ENCODE measurements at places on chromosomes 4 and X.

DNA sequence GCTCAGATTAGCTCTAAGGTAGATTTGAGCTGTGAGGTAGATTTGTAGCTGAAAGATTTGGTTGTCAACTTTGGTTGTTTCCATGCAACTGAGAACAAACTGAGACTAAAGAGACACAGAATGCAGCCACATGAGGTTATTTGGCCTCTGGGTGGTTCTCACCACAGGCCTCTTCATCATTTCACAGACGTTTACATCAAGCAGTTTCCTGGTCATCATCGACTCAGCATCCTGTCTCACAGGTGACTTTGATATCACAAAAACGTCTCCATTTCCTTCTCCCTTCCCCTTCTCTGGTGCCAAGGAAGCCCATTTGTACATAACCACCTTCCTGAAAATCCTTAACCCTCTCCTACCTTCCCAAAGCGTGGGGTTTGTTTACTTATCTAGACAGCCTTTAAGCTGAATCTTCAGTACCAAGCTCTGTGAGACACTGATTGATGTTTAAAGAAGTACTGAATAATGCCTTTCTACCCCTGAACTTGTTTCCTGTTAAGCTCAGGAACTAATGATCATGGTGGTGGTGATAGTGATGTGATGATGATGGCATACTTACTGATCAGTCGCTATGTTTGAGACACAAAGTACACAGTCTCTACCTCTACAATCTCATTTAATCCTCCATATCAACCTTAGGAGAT is 81.9 kb downstream of the FAM114A1 start:
- no peak for DNase-seq

DNA sequence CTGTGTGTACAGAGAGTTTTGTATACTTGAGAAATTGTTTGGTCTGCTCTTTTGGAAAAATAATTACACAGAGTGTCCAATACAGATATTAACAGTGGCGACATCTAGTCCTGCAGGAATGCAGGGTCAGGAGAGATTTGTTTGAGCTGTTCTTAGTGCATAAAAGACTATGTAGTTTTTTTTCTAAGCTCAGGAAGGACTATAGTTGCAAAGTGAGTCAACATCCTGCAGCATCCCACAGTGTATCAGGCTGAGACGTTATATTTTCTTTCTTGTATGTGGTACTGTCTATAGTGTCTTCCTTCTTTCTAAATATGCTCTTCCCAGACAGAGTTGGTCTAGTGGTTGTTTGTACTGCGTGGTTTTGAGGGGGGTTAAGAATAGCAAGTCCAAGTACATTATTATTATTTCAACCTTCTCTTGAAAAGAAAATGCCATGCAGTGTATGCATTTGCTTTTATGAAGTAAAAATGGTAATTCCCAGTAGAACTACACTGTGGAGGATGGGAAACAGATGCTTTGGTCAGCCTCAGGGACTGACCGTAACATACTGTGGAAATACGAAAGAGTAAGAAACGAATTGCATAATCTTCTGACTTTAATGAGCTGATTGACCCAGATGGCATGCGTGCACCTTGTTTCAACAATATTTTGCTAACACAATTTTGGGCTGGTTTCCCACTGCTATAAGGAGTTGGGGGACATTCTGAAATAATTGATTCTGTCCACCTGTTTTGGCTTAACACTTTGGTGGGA is 67.4 kb downstream of the DMP1 start:
- no peak for DNase-seq

GRCh38 chr4:62917649-62918048 is 1491.6 kb downstream of the TECRL start:
- DNase-seq, result no peak

GRCh38 chrX:17372052-17372451 is 2.9 kb upstream of the NHS start:
- no peak for DNase-seq

DNA sequence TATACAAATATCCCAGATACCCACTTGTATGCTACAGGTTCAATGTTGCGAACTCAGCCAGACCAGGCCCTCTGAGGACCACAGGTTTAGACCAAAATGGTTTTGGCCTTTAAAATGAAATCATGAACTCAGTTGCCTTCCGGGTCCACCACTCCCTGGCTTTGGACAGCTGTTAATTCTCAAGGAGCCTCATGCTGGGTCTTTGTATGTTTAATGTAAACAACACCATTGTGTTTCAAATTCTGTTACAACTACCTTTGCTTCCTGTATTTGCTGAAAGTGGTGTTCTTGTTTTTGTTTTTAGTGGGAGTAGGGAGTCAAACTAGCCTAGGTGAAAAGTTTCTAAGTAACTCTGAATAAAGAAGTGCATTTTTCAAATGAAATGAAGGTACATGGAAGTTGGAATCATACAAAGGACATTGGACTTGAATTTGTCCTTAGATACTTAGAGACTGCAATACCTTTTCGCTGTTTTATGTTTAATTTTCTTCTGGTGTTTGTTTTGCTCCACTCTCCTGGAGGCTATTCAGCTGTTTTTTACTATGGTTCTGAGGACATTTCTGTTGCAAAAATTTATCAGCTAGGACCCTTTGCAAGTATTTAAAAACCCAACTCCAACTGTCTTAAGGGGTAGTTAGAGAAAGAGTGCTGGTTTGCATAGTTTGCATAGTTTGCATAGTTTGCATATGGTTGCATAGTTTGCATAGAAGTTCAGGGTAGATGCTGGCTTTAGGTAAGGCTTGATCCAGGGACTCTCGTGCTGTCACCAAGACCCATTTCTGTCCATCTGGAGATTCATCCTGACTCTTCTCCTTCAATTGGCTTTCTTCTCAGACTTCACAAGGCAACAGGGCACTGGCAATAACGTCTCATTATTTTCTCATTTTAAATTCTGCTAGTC is 70.1 kb downstream of the MID1IP1 start:
- DNase-seq, result no peak

- DNase-seq, result no peak
Observed at GRCh38 chr4:68466751-68467150, 19.5 kb downstream of the TMPRSS11E start.

GRCh38 chrX:80021621-80022020 is 7.1 kb downstream of the TBX22 start:
- no peak for DNase-seq

- DNase-seq, result no peak
Observed at GRCh38 chr4:137470806-137471205, 61.5 kb downstream of the PCDH18 start.

GRCh38 chr4:60617731-60618130 is 582.4 kb upstream of the ADGRL3 start:
- no peak for DNase-seq

GRCh38 chr4:139958739-139959098 is 195.3 kb downstream of the MAML3 start:
- DNase-seq, result no peak

DNA sequence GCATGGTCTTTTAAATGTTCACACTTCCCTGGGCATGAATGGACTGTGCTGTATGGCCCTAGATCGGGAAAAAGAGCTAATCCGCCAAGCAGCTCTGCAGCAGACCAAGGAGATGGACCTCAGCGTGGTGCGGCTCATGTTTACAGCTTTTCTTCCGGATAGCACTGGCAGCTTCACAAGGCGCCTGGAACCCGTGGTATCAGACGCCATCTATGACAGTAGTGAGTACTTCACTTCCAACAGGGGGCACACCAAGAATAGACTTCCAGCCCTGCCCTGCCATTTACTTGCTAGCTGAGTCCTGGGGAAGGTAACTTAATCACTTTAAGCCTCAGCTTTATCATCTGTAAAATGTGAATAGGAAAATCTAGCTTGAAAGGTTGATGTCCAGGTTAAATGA is 77.7 kb downstream of the NFKB1 start:
- no peak for DNase-seq

GRCh38 chr4:145888393-145888792 is 50.2 kb downstream of the ZNF827 start:
- no peak for DNase-seq

DNA sequence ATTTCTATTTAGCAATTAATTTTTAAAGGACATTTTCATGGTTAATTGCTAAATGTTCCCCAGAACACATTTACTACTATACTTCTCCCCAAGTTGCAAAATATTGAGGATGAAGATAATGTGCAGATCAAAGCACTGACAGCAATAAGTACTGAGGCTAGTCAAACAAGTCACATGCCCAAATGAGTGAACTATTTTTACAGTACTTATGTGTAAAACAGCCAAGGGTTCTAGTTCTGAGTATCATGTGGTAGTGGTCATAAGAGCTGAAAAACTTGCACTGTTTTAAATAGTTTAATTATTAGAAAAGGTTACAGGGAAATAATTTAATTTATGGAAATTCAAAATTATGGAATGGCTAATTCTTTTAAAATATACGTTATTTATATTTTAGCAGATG is 3.8 kb downstream of the GALNTL6 start:
- no peak for DNase-seq

DNA sequence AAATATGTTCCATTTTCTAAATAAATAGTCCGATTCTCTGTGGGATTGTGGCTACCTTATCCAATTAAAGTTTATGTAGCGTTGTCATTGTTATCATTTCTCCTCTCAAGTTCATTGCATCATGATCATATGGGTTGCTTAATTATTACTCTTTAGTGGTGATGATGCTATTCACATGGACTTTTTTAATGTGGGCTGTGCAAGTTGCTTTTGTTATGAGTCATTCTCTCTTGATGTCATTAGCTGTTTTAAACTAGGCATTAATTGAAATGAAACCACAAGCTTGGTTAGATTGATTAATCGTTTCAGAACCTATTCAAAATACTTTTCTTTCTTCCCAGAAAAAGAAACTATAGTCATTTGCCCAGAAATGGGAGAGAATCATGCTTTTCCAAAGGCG is 38.2 kb downstream of the NHS start:
- peak; percentile 78 for DNase-seq

GRCh38 chrX:150052226-150052625 is 113.9 kb upstream of the EOLA2 start:
- DNase-seq, result no peak

DNA sequence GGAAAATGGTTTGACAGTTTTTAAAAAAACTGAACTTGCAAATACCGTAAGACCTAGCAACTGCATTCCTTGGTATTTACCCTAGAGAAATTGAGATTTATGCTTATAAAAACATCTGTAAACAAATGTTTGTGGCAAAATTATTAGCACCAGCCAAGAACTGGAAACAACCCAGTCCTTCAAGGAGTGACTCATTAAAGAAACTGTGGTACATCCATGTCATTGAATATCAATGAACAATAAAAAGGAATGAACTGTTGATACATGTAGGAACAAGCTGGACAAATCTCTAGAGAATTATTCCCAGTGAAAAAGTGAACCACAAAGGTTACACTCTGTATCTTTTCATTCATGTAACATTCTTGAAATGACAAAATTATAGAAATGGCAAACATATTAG is 240.2 kb upstream of the ADAMTS3 start:
- no peak for DNase-seq

DNA sequence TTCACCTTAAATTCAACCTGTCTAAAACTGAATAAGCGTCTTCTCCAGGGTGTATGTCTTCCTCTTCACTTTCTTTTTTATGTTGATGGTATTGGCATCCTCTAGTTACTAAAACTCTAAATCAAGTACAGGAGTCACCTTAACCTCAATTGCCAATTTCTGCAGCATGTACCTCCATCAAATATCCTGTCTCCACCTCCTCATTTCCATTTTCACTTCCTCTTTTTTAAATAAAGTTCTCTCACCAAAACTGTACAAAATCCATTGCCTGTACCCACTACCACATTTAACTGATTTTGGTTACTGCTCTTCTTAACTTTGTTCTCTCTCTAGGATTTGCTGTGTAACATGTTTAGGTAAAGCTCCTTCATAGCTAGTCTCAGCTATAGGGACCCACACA is 9.2 kb upstream of the NPFFR2 start:
- DNase-seq, result no peak

GRCh38 chr4:152981278-152981677 is 45.2 kb downstream of the FHDC1 start:
- DNase-seq, result peak; percentile 46

- no peak for DNase-seq
Observed at GRCh38 chr4:14868426-14869395, 133.6 kb upstream of the CPEB2 start.

GRCh38 chrX:100687546-100687945 is 43.5 kb downstream of the SRPX2 start:
- DNase-seq, result no peak

DNA sequence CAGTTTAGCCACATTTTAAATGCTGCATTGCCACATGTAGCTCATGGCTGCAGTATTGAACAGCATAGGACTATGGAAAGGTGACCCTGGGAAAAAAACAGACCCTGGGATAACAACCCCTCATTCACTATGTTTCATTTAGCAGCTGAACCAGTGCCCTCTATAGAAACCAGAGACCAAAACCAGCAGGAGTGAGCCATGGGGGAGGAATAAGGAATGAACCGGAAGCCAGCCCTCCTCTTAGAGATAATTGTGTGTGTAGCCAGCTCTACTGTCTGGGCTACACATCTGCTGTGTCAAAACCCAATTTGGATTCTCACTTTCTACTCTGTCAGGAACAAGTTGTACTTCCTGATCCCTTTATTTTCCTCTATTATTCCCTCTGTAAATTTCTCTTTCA is 158.5 kb upstream of the S100G start:
- no peak for DNase-seq

- no peak for DNase-seq
Observed at GRCh38 chr4:10730019-10730418, 45.5 kb upstream of the CLNK start.

GRCh38 chr4:14749910-14750309 is 252.4 kb upstream of the CPEB2 start:
- peak; percentile 22 for DNase-seq

Measured in SW480 (cell line).